ENCODE measurements at places on chromosomes 4 and X.

DNA sequence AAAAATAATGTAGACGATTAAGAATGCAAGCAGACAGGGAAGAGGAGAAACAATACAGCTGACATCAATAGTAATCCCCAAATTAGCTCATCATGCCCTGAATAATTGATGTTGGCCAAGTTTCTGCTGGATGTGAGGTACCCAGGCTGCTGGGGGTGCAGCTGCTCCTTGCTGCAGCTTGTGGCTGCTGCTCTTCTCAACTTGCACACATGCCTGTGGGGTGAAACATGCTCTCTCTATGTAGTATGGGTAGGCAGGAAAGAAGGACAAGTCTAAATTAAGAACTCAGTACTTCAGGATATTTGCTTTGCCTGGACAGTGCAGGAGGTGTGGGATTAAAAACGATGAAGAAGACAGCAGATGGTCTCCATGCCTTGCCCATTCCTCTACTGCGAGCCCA, 16.7 kb downstream of the EDA2R start:
- no peak for DNase-seq

DNA sequence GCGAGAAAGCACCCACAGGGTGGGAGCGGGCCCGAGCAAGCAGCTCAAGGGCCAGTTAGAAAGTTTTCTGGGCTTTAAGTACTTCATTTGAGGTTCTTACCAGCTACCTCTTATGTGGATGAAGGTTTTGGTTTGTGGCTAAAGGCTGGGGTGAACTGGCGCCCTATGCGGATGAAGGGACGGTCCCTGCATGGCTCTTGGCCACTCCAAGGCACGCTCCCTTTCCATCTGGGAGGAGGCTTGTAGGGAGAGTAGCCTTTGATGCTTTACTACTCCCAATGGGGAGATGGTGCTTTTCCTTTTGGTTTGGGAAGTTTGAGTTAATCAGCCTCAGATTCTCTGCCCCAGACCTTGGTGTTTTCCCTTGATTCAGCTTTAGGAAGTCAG, 17.7 kb downstream of the MRFAP1 start:
- no peak for DNase-seq

DNA sequence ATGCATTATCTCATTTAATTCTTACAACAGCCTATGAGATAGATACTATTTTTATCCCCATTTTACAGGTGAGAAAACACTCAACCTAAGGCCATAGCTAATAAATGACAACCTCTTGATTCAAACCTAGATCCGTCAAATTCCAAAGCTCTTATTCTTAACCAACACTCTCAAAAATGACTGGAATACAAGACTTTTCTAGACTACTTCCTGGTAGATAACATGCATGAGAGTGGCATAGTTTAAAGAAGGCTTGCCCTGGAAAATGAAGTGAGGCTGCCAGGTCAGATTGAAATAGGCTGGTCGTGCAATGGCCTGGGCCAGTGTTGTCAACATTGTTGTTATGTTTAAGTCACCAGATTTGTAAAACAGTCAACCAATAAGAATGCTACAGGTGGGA, 86.6 kb downstream of the DNAAF6 start:
- no peak for DNase-seq

DNA sequence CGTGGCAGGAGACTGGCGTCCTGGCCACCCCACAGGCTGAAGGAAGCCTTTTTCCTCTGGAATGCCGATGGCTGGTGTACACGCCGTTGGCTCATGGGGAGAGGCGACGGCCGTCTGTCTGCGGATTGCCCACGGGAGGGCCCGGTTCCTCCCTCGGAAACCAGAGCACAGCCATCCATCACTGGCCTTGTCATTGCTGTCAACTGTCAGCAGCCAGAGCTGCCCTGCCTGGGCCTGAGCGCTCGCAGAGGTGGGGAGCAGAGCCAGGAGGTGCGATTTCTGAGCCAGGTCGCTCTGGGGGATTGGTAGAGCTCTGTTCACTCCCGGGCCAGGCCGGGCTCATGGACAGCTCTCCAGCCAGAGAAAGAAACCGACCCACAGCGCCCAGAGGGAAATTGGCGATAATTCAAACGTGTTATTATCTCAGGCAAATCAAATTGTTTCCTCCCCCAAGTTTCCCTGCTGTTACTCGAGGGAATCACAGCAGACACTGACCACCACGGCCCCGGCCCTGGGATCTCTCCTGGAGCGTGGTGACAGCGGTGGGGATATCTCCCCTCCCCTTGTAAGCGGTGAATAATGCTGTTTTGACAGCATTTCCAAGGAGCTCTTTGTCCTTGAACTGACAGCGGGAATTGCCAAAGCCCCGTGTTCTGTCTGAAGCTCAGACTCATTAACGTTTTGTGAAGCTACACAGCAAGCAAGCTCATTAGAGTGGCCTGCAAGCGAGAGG, 220.9 kb upstream of the PSAPL1 start:
- no peak for DNase-seq

- DNase-seq = no peak
These were observed 19.8 kb downstream of the ATP8A1 start for GRCh38 chr4:42637104-42637503.

DNA sequence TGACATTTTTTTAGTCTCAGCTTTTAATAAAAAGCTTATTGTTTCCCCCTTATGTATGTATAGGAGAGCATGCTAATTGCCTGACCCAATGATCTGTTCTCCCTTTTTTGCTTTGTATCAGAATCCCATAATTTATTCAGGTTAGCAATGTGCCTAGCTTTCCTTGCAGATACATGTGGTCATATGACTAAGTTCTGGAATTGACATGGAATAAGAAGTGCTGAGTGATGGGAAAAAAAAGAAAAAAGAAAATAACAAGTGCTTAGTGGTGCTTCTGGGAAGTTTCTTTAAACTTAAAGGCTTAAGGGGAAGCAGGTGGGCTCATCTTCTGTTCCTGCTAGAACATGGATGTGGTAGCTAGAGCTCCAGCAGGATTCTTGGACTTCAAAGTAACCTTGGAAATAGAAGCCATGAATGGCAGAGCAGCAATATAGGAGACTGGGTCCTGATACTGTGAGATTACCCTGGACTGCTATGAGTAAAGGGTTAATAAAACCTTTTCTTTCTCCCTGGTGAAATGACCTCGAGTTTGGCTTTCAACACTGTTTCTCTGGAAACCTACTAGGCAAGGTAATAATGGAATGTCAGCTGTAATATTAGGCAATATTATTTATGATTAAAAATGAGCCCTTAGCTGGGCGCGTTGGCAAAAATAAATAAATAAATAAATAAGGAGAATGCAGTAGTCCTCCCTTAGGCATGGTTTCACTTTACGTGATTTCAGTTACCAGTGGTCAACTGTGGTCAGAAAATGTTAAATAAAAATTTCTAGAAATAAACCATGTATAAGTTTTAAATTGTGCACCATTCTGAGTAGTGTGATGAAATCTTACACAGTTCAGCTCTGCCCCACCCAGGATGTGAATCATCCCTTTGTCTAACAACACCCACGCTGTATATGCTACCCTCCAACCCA, 16.7 kb upstream of the RBM41 start:
- no peak for DNase-seq

GRCh38 chr4:46933686-46934085, 24.6 kb upstream of the COX7B2 start:
- DNase-seq = no peak

DNA sequence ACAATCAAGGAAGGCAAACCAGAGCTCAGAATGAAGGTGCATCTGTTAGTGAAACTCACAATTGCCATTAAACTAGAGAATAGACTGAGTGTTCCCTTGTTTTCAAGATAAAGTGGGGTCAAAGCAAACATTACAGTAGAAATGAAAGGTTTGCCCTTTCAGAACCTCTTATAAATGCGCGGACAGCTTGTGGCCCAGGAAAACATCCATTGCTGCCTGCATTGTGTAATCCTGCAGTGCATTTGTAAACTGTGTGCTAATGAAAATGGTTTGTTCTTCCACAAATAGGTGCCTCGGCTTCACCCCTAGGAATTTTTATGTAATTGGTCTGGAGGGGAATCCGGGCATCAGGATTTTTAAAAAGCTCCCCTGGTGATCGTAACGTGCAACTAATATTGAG, 62.8 kb downstream of the SNX25 start:
- DNase-seq = no peak

GRCh38 chr4:142778900-142779299, 67.2 kb downstream of the INPP4B start:
- DNase-seq = no peak

- DNase-seq = no peak
These were observed 285.2 kb upstream of the GATB start for GRCh38 chr4:152045807-152046571.

DNA sequence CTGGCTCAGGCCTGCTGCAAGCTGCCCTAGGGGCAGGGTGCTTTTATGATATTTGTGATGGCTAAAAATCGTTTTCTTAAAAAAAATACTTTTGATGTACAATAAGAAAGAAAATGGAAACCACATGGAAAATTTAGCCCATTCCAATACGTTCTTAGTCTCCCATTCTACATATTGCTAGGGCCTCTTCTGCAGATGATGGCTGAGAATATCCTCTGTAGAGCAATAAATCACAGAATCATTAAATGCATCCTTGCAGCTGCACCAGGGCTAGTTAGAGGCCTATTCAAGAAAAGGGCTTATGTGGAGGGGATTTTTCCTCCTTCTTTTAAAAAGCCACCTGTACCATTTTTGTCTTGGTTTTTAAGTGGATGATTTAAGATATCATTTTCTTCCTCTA, 97.6 kb upstream of the C1GALT1C1 start:
- DNase-seq = no peak

DNA sequence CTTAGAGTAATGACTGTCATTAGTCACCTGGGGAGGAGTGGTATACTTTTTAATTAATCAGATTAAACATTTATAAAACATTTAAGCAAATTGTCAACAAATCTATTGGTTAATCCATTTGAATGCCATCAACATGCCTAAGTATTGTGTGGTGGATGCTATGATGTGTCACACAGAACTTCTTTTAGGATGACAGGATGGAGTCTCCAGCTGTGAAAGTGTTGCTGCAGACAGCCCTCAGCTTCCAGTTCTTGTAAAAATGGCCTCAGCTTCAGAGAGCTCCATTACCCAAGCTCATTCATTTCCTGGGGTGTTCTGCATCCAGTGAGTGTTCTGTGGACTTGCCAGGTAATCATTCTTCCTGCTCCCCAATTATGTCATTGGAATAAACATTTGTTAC, 74.3 kb upstream of the CLNK start:
- no peak for DNase-seq

- DNase-seq = no peak
These were observed 60.7 kb upstream of the RAPGEF2 start for GRCh38 chr4:159042097-159042605.

DNA sequence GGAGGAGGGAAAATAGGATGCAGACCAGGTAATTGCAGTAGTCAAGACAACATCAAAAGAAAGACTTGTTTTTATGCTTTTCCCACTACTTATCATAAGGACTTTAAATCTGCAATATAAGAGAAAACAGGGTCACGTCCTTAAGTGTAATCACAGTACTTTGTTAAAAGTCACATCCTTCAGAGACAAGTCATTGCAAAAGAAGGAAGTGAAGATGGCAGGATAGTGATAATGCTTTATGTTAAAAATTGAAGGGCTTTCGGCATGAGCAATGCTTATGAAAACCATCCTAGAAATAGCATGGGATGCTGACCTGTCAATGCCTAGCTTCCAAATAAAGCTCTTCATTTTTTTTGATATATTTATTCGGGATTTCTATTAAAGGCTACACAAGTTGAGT, 110.2 kb upstream of the TENM3 start:
- DNase-seq = no peak

- no peak for DNase-seq
These were observed 81.8 kb upstream of the JADE1 start for GRCh38 chr4:128727658-128728057.

GRCh38 chr4:86895692-86896488, 3.7 kb upstream of the C4orf36 start:
- DNase-seq = no peak

GRCh38 chr4:118154649-118155048, 120.4 kb downstream of the NDST3 start:
- DNase-seq = no peak

DNA sequence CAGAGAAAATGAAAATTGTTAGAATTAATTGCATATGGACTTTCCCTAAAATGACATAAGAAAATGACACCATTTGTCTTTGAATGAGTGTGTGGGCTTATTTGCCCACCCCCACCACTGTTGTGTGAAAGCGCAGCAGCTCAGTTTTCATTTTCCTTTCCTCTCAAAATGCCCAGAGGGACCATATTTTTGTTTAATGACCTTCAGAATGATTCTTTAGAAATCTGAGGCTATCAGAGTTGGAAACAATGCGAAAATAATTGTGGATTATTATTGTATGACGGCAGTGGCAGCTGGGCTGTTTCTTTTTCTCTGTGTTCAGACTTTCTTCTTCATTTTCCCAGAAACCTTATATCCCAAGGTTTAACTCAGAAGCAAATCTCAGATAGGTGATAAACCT, 44.6 kb upstream of the TEX13A start:
- DNase-seq = no peak

- DNase-seq = no peak
These were observed 8.5 kb downstream of the CNKSR2 start for GRCh38 chrX:21382715-21383114.

DNA sequence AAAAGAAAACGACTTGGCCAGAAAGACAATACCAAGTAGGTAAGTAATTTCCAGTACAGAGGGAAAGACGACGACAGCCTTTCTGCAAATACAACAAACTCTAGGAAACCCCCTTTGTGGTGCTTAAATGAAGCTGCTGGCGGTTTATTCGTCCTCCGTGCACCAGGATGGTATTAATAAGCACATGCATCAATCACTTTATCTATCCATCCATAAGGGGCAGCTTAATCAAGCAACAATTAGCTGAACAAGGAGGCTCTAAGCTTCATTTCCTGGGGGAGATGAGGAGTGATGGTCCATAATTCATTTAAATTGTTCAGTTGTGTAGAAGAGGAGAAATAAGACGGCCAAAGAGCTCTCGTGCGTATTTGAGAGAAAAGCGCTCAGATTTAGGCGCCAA, 26.2 kb downstream of the IRF2 start:
- DNase-seq = no peak

DNA sequence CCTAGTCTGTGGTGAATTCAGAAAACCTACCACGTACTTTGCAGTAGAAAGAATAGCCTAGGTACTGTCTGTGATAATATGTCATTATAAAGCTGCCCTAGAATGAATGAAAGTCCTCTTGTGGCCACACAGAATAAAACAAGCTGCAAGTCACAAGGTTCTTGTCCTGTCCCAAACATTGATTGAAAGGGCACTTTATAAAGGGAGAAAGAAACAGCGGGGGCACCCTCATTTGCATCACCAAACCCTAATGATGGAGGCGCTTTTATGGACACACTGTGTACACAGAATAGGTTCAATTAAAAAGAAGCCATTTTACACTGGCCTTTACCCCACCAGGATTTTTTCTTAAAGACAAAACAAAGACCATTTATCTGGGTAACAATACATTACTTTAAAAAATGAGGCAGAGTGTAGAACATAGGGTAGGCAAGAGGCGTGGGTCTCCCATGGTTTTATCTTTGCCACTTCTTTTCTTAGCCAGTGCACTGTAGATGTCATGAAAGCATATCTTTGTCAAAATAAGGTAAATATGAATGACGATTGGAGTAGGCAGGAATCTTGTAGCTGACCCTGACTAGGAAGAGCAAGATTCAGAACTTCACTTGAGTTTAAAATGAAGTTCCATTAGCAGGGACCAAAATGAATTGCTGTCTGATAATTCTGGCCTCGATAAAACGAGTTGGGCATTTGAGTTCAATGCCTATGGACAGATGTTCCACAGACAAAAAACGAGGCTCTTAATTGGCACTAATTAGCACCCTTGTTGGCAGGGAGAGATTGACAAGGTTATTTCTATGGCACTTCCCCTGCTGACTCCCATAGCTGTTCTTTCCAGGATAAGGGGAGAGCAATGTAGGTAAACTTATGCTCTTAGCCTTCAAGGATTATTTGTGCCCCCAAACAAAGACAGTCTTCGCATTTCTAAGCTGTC, 365.1 kb downstream of the AFF2 start:
- no peak for DNase-seq

- DNase-seq = no peak
These were observed 29.0 kb upstream of the BCLAF3 start for GRCh38 chrX:20019672-20020365.

Measured in uterus (tissue), 4 donors.